ENCODE measurements at places on chromosomes 3 and 15.

GRCh38 chr15:30885814-30886213, 17.9 kb upstream of the FAN1 start:
- DNase-seq = no peak

GRCh38 chr3:44000586-44000985, 241.1 kb upstream of the TOPAZ1 start:
- no peak for DNase-seq

DNA sequence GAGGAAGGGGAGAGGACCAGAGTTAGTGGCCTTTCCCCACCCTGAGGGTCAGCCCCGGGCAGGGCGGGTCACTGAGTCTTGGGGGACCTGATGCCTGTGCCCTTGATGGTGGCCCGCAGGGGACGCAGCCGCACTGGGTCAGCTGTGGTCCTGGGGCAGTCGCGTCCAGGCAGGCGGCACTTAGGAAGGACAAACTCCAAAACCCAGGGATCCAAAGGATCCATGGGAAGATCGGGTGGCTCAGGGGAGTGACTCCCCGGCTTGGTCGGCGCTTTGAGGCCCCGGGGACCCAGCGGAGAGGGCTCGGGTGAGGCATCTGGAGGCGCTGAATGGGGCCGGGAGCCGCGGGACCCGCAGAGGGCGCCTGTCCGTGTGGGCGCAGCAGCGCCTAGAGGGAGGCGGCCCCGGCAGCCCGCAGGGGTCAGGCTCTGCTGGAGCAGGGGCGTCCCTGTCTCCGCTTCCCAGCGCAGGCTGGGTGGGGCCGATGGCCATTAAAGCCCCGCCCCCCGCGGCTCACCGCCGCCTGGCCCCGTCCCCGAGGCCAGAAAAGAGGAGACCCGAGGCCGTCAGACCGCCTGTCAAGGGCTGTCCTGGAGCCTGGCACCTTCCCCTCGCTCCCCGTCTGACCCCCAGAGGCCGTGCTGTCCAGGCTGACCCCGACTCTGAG, 17.5 kb downstream of the CIDEC start:
- DNase-seq = no peak

- DNase-seq = no peak
Measured at GRCh38 chr3:192079098-192079497, 618.1 kb downstream of the PYDC2 start.

DNA sequence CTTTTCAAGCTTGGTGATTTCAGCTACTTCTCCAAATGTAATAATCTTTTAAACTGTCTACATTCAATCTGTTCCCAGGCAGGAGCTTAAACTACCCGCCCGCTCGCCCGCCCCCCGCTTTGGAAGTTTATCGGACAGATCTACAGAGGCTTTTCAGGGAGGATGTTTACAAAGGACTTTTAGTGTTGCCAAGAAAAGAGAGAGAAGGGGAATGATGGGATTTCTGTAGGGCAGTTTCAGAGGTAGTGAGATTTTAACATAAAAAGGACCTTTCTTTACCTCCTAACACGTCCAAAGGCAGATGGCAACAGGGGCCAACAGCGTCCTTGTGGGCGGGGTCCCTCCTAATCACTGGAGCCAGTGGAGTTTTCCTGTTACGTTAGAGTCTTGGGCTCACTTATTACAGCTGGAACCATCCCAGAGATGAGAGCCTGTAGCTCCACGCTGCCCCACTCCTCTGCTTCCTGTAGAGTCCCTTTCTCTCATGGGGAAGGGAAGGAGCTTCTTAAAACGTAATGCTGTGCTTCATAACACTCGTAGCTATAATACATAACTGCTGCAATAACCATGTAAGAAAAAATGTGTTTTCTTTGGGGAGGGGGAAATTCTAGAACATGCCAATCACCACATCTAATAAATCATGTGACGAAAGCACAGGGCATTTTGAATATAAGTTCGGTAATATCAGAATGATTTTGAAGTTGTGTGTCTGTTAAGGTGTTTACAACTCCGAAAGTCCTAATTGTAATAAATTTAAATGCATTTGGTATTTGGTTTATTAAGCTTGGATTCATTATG, 30.9 kb downstream of the HES1 start:
- no peak for DNase-seq

DNA sequence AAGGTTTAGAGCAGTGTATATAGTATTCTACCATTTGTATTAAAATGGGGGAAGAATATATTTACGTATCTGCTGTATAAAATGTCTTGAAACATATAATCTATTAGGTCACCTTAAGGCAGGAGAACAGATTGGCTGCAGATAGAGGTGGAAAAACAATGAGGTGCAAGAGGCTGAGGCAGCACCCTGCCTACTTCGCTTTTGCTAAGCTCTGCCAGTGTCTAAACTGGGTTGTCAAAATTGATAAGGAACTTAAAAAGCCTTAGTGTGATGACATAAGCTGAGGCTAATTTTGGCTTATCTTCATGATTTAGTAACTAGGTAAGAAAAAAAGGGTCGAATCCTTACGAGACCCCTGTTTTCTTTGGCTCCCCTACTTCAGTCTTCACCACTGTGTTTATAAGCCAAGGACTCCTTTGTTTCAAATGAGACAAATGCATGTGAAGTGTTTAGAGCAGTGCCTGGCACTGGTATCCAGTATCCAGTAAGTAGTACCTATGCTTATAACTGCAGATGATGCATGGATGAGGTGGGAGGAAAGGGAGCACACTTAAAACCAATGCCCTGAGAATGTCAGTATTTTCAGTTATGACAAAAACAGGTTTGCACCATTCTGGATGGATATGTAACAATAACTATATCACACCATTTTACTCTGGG, 45.7 kb downstream of the ARMC8 start:
- no peak for DNase-seq

GRCh38 chr15:101170568-101171350, 81.1 kb downstream of the CHSY1 start:
- DNase-seq = no peak

- DNase-seq = no peak
Measured at GRCh38 chr15:96329403-96329981, 1.0 kb upstream of the NR2F2 start.

DNA sequence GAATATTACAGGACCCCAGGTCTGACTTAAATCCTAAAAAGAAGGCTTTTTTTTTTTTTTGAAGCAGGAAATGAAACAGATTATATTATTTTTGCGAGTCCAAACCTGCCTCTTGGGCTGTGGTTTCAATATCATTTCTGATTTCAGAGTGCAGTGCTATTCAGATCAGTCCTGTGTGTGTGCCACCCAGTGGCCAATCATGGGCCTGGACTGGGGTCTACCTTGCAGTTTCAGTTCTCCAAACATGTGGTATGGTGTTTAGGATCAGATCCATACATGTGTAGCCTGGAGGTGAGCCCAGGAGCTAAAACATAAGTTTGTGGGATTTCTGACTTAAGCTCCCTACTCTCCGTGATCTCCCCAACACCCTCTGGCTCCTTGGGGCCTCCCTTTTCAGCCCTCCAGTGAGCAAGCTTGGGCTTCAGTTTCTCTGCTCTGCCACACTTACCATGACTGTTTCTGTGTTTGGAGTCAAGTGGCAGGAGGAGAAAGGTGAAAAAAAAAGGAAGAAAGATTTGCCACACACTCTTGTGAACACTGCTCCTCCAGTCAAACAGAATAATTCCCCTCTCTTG, 12.1 kb upstream of the THSD4 start:
- DNase-seq = no peak

DNA sequence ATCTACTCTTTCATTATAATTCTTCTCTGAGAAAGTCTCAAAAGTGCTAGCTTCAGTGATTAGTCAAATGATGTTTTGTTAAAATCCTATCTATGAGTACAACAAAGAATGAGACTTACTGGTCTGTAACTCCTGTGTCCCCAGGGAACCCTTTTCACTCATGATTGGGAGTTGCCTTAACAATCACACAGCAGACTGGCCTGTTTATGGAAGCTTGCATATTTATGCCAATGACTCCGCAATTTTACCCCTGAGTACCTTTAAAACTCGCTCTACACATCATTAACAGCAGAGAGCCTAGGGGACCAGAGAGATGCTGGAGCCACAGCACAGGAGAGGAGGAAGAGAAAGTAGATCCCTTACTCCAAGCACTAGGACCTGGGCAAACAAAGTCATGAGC, 628.1 kb downstream of the IGSF11 start:
- no peak for DNase-seq

DNA sequence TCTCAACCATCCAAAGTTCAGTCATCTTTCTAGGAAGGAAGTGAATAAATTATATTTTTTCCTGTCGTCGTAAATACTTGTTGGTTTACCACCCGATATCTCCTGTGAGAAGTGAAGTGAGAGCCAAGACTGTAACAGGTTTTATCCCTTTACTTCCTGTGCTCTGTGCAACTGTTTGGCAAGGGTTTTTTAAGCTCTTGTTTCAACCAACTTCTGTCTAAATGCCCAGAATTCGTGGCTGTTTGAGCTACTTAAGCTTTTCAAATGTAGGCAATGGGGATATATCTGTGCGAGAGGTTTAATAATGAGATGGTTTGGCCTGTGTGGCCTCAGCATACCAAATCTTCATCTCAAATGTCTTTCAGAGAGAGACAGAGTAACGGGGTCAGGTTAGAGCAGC, 134.7 kb downstream of the LRTM1 start:
- DNase-seq = no peak

DNA sequence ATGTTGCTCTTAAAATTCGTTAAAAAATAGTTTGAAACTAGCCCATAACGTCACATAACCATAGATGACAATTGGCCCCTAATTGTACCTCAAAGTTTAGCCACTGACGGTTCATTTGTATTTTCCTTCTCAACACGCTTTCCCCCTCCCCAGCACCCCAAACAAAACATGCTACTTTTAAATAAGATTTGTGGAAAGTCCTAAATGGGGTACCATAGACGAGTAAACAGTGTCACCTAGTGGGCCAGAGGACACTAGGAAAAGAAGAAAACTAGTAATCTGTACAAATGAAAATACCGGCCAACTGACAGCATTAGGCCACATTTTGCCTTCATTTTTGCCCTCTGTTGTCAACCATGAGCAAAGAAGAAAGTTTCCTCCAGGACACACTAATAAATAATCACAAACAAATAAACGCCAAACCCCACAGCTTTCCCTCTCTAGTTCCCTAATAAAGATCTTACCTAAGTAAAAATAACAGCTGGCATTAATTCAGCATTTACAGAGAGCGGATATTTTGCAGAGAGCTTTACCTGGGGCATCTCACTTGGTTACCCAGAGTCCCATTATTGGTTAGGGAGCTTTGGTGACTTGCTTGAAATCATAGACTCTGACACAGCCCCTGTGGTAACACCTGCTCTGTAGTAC, 175.1 kb upstream of the ATP11B start:
- DNase-seq = no peak

DNA sequence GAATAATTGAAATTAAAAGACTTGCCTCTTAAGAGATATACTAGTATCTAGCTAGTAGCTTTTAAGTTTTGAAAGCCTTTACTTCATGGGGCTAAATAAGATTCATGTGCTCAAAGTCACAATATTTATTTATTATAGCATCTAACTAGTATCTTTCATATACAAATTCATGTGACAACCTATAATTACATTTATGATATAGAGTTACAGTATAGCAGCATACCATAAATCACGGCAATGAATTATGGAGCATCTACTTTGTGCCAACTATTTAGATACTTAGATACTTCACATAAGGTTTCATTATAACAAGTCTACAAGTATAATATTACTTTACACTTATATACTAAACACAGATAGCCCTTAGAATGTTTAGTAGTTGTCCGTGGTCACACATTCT, 229.4 kb downstream of the TPRG1 start:
- DNase-seq = no peak

GRCh38 chr3:116267116-116267515, 178.2 kb downstream of the LSAMP start:
- DNase-seq = no peak

- DNase-seq = no peak
Measured at GRCh38 chr15:77417602-77418001, 2.3 kb downstream of the PEAK1 start.

GRCh38 chr15:81087066-81087465, 47.0 kb upstream of the CFAP161 start:
- DNase-seq = no peak

- no peak for DNase-seq
Measured at GRCh38 chr3:115279939-115280338, 132.9 kb upstream of the ZBTB20 start.

DNA sequence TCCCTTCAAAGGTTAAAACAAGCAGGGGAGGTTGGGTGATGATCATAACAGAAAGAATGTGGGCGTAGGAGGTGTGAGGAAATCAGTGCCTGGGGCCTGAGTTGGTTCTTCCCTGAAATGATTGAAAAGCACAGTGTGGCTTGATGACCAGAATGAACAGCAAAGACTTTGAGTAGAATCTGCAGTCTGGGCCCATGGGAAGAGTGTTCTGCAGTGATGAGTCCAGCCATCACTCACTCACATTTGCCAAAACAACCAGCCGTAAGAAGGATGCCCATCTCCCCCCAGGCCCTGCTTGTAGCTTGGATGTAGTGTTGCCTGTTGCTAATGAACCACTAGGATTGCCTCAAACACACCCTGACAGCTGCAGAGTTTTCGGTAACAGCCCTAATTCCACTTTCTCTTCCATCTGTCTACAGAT, 67.9 kb downstream of the VGLL3 start:
- DNase-seq = no peak

DNA sequence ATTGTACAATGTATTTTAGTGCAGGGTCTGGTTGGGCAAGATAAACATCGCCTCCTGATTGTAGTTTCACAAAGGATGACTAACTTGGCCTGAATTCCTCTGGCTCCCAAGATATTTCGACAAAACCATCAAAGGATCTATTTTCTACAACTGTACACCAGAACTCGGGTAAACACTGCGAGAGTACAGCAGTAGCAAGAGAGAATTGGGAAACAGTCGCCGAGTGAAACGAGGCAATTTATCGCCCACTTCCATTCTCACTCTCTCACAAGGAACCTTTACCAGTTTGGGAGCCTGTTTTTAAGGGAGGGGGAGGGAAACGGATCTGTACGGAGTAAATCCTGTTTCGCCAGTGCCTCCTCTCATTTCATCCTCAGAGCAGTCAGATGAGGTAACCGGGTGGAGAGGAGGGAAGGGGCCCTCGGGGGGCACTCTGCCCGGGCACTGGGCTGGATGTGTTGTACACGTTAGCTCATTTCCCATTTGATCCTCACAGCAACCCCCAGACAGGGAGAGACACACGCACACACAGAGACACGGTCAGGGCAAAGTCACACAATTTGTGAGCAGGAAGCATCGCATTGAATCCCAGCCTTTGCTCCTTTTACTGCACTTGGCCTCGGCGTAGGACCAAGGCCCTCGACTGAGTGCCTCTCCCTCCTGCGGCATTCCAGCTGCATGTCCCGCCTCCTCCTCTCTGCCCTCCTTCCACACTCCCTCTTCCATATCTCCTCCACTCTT, 120.1 kb downstream of the LIPC start:
- no peak for DNase-seq
